ENCODE measurements at places on chromosomes 7 and 10.

GRCh38 chr10:13003759-13004158 lies 2.2 kb upstream of the CCDC3 start:
- DNase-seq = no peak

GRCh38 chr10:130194194-130194990 lies 58.2 kb downstream of the GLRX3 start:
- DNase-seq = no peak

DNA sequence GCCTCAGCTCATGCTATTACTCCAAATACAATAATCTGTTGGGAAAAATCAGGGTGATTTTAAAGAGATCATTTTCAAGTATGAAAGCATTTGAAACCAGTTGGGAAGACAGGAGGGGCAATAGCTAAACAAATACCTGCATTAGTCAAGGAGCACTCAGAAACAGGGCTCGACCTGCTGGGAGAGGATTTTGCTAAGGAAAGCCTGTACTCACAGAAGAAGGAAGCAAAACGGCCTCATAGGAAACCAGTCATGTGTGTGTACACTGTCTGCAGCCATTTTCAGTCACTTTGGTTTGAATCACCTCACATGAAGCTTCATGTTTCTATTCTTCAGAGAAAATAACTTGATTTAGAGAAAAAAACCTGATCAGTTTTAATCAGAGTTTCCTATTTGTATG lies 38.6 kb downstream of the FZD1 start:
- DNase-seq = no peak

- DNase-seq = no peak
These were observed 33.3 kb upstream of the SH2B2 start for GRCh38 chr7:102253066-102253972.

DNA sequence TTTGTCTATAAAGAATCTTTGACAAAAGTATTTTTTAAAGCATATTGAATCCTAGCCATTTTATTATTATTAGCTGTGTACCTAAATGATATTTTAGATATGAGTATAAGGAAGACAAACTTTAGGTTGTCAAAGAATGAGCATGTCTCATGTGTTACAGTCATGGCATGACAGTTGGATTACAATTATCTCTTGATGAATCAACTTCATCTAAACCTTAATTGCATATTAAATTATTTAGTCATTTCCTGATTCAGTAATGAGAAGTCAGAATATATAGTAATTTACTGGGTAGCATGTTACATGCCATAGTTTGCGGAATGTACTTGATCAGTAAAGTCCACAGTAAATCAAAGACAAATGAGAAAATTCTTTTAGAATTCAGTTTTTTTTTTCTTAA lies 59.2 kb downstream of the MAPK8 start:
- DNase-seq = no peak

DNA sequence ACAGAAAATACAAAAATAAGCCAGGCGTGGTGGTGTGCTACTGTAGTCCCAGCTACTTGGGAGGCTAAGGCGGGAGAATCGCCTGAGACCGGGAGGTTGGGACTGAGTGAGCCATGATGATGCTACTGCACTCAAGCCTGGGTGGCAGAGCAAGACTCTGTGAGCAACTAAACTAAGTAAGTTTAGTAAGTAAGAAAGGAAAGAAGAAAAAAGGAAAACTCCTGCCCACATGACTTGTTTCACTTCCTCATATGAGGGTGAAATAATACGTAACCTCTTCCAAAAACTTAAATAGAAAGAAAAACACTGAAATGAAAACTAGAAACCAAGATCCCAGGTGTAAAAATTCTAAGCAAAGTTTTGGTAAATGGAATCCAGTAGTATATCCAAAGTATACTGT lies 79.6 kb downstream of the LARP4B start:
- DNase-seq = no peak

DNA sequence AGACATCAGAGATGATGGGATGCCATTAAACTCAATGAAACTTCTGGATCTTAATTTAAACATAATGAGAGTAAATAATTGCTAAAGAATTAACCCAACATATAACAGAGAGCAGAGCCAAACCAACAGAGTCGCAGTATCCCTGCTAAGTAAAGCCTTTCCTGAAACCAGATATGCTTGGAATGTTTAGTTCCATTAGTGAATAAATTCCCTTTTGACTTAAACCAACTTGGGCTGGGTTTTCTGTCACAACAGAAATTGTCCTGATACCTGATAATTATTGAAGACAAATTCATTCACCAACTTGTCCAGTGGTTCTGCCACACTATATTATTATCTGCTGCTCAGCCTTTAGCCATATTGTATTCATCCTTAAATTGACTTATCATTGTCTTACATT lies 286.7 kb downstream of the FZD1 start:
- DNase-seq = no peak

DNA sequence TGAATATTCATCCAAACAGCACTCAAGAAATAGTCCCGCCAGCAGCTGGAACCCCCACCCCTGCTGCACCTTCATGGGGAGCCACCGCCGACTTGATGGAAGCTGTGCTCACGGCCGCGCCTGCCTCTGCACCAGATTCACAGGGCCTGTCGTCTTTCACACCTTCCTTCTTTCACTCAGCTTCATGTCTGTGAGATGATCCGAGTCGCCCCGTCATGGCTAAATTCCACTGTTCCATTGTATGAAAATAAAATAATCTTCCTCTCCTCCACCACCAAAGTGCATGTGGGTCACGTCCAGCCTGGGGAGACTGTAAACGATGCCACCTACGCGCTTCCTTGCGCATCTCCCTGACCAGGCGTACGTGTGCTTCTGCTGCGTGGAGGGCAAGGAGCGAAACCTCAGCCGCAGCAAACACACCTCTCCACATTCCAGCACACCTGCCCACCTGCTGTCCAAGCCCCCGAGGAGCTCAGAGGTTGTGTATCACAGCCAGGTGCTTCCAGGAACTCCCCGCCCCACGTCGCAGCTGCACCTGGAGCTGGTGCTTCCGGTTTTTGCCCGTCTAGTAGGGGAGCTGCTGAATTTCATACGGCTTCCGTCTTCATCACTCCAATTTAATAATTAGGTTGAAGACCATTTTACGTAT lies 137.0 kb downstream of the PTPRN2 start:
- DNase-seq = no peak

DNA sequence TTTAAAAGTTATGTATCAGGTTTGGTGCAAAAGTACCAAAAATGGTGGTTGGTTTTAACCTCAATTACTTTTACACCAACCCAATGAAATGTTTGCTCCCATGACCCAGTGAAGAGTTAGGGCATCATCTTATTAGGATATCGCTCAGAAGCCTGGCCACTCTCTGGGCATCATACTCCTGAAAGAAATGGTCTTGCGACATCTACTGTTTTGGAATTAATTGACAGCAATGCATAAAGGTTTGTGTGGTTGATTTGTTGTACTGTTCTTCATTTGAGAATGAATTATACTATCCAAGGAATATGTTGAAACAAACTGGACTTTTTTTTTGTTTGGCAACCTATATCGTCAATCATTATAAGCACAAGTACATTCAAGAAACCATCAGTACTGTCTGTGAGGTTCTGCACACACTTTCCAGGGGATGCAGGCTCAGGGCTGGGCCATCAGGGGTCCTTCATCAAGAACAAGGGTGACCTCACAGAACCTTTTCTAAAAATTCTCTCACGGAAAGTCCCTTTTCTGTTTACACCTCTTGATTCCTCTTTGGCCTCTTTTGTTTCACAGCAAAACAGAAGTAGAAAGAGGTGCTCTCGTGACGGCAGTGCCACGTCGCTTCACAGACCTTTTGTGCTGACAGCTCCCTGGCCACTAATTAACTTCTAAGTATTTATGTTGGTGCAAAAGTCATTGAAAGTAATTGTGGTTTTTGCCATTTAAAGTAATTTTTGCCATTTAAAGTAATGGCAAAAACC lies 117.2 kb upstream of the KLF6 start:
- DNase-seq = no peak
